ENCODE measurements at places on chromosomes 11 and 22. TPM values are rescaled to one million over a fixed set of nuclear protein-coding genes. Genes with fewer than 3 reads are reported as not detected.

DNA sequence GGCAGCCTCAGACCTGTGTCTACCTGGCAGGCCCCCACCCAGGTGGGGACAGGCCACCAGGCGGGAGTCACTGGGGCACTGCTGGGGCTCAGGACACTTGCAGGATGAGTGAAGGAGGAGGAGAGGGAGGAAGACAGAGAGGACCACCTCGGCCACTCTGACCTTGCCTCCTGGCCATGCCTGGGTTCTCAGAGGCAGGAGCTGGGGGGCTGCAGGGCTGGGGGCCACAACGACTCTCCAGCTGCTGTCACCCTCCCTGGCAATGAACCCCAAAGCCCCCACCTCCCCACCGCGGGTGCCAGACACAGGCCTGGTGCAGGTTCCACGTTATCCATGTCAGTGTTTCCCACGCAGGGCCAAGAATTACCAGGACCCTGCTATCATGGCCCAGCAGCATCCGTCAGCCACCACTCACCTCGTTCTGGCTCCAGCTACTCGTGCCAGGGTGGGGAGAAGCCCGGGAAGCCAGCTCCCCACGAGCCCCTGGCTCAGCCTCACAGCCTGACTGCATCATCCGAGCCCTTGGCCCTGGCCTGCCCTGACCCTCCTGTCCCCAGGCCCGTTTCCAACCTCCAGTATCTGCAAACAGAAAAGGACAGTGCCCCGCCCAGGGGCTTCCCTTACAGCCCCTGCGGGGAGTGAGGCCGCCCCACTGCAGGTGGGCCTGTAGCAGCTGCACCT, 62.4 kb downstream of the BRD1 start:
- no peak for DNase-seq

Gene ZNF202
- total RNA-seq: 10.0 TPM

Gene PUS3
- total RNA-seq: 12.6 TPM

- DNase-seq: peak; percentile 90
These were observed 54.1 kb downstream of the SNX19 start for GRCh38 chr11:130861902-130862860.

DNA sequence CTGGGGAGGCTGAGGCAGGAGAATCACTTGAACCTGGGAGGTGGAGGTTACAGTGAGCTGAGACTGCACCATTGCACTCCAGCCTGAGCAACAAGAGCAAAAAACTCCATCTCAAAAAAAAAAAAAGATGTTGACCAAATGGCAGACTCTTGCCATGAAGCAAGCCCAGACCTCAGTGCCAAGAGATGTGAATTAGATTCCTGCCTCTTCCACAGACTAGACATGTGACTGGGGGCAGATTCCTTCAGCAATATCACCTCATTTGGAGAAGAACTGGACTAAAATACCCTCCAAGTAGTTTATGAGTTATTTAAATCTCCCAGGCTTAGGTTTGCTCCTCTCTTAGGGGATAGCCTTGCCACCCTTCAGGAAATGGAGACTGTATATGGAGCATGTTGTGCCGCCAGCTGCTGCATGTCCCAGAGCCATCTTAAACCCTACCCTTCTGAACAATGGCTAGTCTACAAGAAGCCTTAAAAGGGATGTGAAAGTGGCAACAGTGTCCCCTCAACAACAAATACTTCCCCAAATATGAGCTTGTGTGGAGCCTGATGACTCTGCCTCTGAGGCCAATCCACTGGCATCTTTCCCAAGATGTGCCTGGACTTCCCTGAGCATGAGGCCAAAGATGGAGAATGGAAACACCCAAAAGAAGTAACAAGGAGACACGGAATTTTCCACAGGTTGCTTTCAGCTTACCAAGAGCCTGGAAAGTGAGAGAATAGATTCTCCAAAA, 763 bp upstream of the MS4A7 start:
- DNase-seq: peak; percentile 85

Gene CD3D
- 7.0 TPM for total RNA-seq

- DNase-seq: no peak
These were observed 79.7 kb downstream of the ARHGAP42 start for GRCh38 chr11:100766764-100767163.

- DNase-seq: no peak
These were observed 99.8 kb downstream of the VPREB1 start for GRCh38 chr22:22344430-22344829.

DNA sequence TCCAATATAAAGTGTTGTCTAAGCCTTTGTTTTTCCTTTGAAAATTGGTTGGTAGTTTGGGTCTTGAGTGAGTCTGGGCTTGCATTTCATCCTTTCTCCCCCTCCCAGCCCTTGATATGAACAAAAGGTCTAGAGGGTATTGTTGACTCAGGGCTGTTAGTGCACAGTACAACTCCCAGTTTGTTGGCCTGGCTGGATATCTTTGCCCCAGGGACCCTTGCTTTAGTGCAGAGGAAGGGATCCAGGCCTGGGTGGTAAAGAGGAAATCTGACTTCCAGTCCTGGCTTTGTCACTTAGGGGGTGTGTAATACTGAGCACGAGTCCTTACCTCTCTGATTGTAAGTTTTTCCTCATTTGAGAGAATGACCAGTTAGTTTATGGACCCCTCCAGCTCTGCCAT, 330.4 kb downstream of the TMEM135 start:
- no peak for DNase-seq

Gene MUC5B
- 33.4 TPM for total RNA-seq
